ENCODE measurements at places on chromosomes 5 and 9.

GRCh38 chr9:124758691-124759090 is 12.4 kb downstream of the NR6A1 start:
- DNase-seq = no peak

DNA sequence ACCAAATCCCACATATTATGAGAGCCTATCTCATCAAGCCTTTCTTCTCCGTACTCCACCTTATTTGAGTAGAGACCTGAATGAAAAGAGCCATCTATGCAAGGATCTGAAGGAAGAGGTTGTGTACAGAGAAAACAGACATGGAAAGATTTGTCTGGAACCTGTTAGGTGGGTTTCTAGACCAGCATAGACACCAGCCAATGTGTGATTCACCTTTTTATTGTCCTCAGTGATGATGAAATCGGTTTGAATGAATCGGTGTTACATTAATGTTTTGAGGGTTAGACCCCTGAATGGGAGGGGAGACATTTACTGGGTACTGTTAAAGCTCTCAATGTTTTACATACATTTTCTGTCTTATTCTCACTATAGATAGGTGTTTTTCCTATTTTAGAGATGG is 223.6 kb downstream of the NMUR2 start:
- no peak for DNase-seq

DNA sequence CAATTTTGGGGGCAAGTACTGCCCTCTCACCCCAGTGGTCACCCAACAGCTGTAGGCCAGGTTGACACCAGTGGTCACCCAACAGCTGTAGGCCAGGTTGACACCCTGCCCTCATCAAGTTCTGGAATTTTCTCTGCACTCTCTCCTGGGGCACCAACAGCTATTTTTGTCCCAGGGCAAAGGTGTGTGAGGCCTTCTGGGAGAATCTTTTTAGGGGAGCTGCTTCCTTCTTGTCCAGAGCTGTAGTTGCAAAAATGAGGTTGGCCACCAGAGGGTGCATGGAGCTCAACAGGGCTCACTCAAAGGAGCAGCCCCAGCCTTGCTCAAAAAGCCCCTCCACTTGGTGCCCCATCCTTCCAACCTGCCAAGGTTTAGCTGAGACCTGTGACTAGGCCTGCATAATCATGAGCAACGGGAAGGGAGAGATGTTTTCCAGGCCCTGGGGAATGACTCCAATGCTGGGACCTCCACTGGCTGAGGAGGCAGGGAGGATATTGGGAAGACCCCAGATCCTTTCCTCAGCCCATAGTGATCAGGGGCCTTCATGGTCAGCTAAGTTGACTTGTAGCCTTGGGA is 10.6 kb upstream of the P4HA2 start:
- peak; percentile 67 for DNase-seq

DNA sequence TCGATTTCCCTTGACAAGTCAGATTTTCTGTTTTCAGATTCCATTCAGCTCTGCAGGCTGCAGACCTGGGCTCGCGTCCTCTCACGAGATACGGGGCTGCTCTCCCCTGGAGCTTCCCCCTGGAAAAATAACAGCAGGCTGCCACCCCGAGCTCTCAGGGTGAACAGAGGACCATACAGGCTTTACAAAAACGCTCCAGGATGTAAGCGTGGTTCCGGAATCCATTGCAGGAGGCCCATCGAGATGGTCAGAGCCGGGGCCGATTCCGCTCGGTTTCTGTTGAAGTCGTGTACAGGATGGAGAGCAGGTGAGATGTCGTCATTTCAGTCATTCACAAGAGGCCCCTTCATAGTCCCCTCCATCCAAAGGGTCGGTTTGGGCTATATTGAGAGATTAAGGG is 297.7 kb upstream of the IRX4 start:
- no peak for DNase-seq

GRCh38 chr5:67233075-67233474 is 36.5 kb upstream of the CD180 start:
- no peak for DNase-seq

GRCh38 chr9:37107701-37108100 is 12.7 kb upstream of the ZCCHC7 start:
- DNase-seq = no peak

Measured in muscle of arm (tissue), 14 donors.